AG04449 (cell line): ENCODE measurements at places on chromosomes 16 and 17.

DNA sequence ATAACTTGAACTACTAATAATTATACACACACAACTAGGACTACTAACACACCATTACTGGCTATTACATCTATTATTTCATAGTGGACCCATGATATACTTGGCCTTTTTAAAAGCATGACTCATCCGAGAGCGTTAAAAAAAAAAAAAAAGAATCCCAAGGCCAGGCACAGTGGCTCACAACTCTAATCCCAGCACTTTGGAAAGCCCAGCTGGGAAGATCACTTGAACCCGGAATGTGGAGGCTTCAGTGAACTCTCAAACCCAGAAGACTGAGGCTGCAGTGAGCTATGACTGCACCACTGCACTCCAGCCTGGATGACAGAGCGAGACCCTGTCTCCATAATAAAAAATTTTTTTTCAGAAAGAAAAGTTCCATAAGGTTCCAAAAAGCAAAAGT lies 3.1 kb downstream of the GLG1 start:
- DNase-seq = no peak

GRCh38 chr16:81280393-81280792 lies 34.4 kb upstream of the GAN start:
- no peak for DNase-seq

GRCh38 chr16:29811896-29812665 lies at the start of gene PRRT2:
TSS of gene PRRT2 (plus strand) at chr16:29812193. CDS start at chr16:29813055, 862 bp downstream.
- no peak for DNase-seq

- DNase-seq = no peak
Measured at GRCh38 chr16:21598701-21599121, 666 bp upstream of the METTL9 start.

DNA sequence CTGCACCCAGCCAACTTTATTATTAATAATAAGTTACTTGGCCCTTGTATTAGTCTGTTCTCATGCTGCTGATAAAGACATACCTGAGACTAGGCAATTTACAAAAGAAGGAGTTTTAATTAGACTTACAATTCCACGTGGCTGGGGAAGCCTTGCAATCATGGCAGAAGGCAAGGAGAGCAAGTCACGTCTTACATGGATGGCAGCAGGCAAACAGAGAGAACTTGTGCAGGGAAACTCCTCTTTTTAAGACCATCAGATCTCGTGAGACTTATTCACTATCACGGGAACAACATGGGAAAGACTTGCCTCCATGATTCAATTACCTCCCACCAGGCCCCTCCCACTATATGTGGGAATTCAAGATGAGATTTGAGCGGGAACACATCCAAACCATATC lies 47.7 kb downstream of the SYT17 start:
- no peak for DNase-seq

GRCh38 chr17:74738051-74738996 lies 1.3 kb downstream of the RAB37 start:
- DNase-seq = no peak

DNA sequence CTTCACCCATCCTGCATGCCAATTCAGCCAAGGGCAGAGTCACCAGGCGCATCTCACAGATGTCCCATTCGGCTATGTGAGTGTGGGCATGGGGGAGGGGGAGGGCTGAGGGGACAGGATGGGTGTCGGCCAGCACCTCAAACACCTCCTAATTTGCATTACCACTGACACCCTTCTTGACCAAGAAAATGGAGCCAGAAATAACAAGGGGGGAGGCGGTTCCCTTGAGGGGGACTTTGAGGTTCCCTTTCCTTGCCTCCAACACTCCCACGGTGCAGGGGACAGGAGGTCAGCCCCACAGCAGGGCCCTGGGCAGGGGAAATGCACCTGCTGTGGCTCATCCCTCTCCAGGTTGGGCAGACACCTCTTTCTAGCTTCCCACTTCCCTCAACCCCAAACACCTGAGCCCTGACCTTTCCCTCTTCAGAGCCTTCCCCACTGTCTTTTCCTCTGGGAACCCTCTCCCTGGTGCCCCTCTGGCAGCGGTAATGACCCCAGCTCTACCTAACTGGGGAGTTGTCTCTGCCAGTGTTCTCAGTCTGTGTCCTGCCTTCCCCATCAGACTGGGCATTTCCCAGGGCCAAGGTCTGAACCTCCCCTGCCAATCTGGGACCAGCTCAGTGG lies 18.2 kb upstream of the TBX21 start:
- no peak for DNase-seq

DNA sequence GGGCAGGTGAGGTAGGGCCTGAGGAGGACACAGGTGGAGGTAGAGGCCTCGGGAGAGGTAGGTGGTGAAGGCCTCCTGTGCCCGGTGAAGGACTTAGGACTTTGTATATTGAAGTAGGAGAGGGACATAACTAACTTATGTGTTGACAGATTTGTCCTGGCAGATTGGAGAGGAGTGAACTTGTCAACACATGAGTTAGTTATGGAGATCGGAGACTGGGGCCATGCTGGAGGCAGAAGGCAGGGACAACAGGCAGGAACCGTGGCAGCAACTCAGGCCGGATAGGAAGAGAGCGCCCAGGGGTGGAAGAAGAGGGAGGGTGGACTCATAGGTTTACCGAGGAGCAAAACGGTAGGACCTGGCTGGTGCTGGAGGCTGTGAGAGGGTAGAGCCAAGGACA lies 18.4 kb downstream of the GLP2R start:
- DNase-seq = no peak

DNA sequence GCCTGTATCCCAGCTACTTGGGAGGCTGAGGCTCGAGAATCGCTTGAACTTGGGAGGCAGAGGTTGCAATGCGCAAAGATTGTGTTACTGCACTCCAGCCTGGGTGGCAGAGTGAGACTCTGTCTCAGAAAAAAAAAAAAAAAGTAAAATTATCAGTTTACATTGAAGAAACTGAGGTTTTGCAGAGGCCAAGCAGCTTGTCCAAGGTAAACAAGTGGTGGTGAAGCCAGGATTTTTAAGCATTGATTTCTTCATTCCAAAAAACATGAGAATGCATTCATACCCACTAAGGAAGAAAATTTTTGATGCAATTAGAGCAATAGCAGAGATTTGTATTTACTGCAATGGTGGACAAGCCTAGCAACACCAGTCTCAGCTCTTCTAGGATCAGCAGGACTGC lies 52.7 kb downstream of the CENPV start:
- DNase-seq = no peak

- DNase-seq = no peak
Measured at GRCh38 chr17:57948169-57948554, 7.0 kb downstream of the CUEDC1 start.

DNA sequence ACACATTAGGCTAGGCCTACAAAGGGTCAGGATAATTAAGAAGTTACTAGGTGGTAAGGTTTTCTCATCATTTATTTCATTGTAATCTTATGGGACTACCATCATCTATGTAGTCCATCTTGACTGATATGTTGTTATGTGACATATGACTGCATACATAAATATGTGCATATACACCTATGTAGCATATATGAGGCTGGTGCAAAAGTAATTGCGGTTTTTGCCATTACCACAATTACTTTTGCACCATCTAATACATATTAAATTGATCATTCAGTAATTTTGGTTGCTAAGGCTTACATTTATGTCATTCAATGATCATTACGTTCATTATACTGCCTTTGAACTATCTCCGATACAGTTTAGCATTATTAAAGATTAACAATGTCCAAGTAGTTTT lies 167.8 kb upstream of the AXIN2 start:
- no peak for DNase-seq

- no peak for DNase-seq
Measured at GRCh38 chr17:44113382-44113781, 10.1 kb downstream of the HDAC5 start.

DNA sequence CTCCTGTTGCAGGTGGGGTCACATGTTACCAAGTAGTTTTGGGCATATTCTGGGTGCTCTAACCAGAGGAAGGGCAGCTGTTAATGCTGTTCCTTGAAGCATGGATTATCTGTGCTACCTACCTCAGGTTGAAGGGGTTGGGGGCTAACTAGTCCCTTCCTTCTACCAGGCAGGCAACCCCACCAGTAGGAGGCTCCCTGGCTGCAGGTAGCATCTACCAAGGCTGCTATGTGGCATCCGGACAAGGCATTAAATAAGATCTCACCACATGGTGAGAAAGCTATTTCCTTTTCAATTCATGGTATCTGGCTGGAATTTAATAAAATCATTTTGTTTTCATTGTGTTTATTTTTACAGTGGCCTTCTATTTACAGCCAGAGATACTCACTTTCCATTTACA lies 62.5 kb downstream of the CACNG3 start:
- DNase-seq = no peak

DNA sequence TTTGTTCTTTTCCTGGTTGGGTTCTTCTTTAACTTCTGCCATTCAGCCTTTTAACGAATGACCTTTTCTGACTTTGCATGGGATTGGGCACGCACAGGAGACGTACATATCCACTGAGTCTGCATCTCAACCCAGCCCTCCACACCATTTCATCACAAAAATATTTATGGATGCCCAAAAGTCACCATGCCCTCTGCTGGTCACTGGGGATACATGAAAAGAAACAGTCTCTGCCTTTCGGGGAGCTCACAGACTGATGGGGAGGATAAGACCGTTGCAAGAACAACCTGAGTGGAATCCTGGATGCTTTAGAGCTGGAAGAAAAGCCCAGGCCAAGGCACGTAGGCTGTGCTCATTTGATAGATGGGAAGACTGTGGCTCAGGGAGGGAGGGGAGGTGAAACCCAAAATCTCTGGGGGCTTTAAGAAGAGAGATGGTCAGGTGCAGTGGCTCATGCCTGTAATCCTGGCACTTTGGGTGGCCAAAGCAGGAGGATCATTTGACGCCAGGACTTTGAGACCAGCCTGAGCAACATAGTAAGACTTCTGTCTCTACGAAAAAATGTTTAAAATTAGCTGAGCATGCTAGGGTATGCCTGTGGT lies 7.9 kb upstream of the MT2A start:
- DNase-seq = no peak

GRCh38 chr17:4987767-4988567 lies 492 bp upstream of the CAMTA2 start:
- DNase-seq = no peak

DNA sequence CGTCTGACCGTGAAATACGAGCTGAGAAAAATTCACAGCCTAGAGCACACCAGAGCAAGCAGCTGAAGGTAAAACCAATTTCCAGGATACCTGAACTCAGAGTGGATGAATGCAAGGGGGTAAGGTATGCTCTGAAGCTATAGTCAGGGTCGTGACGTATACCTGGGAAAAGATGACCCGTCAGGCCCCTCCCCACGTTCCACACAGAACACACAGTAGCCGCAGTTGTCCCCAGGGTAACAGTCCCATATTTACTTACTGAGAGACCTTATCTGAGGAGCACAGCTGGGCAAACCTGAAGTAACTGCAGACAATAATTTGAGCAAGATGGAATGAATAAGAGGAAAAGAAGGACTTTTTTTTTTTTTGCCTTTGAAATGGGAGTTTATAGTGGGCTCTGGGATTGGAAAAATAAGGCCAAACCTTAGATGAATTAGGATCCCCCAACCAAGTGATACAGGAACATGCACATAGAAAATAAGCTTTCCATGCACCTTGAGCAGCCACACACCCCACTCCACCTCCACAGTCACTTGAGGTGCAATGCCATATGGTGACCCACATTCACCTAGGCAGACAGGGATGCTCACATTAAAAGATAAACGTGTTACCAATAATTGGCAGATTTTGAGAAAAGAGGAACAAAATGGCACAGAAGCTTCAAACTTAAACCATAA lies 38.0 kb downstream of the ABCA6 start:
- no peak for DNase-seq

- DNase-seq = no peak
Measured at GRCh38 chr17:71176928-71177443, 943.8 kb upstream of the SOX9 start.

DNA sequence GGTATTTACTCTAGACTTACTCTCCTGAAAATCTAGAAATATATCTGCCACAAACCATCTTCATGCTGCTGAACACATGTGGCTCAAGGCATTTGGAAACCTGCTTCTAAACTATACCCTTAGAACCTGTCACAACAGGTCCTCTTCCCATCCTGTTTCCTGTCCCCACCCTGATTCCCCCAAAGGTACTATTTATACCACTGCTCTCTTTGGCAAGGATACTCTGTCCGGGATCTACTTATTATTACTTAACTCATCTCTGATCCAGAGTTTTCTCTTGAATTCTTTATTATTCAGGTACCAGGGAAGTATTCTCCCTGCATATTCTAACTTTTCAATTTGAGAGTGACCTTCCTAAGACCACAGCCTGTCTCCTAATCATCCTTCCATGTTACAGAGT lies 33.4 kb downstream of the TRAF4 start:
- DNase-seq = no peak

GRCh38 chr17:77916264-77916663 lies 42.2 kb upstream of the TNRC6C start:
- no peak for DNase-seq

DNA sequence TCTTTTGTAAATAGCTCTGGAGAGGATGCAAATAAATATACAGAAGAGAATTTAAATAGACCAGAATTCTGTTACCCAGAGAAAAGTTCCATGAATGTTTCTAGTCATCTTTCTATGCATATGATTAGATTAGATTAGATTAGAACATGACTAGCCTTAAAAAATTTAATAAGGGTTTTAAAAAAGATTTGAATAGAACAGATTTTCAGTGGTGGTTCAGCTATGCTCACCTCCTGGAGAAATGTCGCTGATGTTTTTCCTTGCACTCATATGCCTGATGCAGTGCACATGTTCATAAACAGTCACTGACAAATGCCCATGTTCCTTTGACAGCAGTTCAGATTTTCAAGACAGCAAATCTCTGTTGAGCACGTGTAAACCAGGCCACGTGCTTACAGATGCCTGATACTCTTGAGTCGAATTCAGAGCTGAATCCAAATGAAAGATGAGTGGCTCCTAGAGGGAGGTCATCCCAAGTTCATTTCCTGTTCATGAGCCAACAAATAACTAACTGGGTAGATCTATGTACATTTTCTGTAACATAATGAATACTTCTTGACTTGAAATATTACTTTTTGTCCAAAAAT lies 19.9 kb upstream of the RAB11FIP4 start:
- DNase-seq = peak; percentile 7

DNA sequence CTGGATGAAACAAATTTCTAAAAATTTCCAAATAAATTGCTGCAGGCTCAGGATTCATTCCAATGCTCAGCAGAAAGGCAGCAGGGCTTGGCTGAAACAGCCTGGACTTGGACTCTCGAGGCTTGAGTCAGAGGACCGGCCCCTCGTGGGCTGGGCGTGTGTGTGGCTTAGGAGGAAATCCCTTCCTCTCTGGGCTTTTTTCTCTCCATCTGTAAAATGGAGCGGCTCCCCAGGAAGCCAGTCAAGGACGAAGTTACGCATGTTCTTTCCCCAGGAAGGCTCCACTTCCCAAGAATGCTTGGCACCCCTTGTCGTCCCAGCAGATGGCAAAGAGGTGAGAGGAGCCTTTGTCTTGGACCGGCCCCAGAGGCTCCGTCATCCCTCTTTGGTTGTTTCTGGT lies 13.5 kb downstream of the SLC46A1 start:
- no peak for DNase-seq

GRCh38 chr17:1511290-1511689 lies 5.1 kb downstream of the INPP5K start:
- DNase-seq = no peak
